ENCODE measurements at places on chromosomes 2 and 18.

- DNase-seq: no peak
Observed at GRCh38 chr2:70104231-70105111, 17.2 kb downstream of the PCBP1 start.

DNA sequence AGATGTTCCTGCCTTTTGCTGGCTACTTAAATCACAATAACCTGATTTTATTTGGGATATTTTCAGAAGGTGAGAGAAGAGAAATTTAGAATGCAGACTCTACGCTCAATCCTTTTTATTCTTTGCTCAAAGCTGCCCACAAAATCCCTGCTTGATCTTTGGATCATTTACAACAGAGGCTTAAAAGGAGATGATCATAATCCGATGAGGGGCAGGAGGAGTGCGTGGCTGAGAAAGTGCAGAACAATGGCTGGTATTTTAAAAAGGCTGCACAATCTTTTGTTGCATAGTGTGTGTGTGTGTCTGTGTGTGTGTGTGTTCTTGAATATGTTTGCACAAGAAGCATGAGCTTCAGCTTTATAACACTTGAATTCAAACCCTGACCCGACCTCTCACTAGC is 256.3 kb upstream of the MYT1L start:
- DNase-seq: no peak

DNA sequence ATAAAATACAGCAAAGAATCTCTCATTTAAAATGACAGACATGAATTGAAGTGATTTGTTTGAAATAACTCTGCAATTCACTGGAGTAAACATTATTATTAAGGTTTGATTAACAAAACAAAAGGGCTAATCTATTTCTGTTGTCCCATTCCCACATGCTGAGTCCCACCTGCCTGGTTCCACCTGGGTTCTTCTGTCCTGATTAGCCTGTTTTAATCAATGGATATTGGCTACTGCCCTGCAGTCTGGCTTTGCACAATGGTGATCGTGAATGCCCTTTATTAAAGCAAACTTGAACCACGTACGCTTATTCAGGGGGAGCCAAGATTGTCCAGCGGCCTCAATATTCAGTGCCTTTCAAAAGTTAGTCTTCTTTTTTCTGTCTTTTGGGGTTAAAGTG is 72.8 kb upstream of the CDH19 start:
- DNase-seq: no peak

- DNase-seq: no peak
Observed at GRCh38 chr2:198073253-198073652, 268.9 kb downstream of the PLCL1 start.

GRCh38 chr2:26840937-26841610 is 6.9 kb upstream of the DPYSL5 start:
- no peak for DNase-seq

DNA sequence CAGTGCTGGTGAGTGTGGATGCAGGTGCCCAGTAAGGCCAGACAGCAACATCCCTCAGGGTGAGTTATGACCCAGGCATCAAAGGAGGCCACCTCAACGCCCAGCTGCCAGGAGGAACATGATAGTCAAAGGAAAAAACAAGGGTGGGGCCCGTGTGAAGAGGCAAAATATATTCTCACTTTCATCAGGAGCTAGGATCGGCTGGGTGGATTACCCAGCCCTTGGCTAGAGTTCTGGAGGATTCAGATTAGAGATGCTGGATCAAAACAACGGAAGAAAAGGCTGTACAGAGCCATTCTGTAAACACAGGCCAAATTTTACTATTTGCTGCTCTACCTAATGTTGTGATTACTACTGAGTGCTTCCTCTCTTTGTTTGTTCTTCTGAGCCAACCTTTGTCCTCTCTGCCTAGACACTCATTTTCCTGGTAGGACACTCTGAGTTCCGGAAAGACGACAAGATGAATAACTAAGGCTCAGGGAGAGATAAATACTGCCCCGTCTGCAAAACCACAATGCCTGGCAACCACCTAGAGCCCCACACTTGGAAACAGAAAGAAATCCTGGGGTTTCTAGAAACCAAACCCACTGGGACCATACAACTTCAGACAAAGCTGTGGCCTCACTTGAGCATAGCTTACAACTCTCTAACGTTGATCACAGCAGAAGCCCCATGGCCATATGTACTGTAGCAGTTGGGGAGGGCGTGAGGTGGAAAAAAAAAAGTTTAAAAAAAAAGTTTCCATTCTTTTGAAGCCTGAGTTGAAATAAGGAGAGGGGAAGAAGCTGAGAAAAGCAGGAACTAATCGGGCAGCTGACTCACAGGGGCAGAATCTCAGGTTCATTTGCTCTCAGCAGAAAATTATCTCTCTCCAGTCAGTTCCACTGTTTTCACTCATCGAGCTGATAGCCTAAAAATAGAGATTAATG is 17.8 kb upstream of the PMAIP1 start:
- no peak for DNase-seq

- DNase-seq: no peak
Observed at GRCh38 chr2:186903216-186903615, 54.2 kb upstream of the ZSWIM2 start.

- no peak for DNase-seq
Observed at GRCh38 chr2:76930056-76930744, 592.0 kb downstream of the LRRTM4 start.
